ENCODE measurements at places on chromosomes 13 and 19.

- no peak for DNase-seq
Observed at GRCh38 chr19:14412324-14412995, 6.7 kb downstream of the DDX39A start.

GRCh38 chr19:47573071-47574026 is at the start of gene ZNF541:
TSS of gene ZNF541 (minus strand) at chr19:47573148. CDS start at chr19:47555856, 17,292 bp downstream.
- no peak for DNase-seq

GRCh38 chr19:47028195-47028601 is 8.6 kb downstream of the NPAS1 start:
- DNase-seq: no peak

DNA sequence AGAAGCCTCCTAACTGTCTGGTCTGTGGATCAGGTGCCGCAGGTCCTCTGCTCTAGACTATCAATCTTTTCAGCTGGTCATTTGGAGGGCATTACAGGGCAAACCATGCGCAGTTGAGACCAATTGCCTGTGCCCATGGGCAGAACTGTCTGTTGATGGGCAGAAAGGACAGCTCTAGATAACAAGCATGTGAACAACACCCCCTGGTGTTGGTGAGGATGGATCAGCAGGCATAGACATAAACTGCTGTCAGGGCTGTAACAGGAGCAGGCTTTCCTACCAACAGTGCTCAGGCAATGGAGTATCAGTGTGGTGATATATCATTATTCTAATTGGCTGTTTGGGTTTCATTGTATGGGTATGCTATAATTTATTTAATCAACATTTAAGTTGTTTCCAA is 104.7 kb upstream of the KL start:
- peak; percentile 11 for DNase-seq

DNA sequence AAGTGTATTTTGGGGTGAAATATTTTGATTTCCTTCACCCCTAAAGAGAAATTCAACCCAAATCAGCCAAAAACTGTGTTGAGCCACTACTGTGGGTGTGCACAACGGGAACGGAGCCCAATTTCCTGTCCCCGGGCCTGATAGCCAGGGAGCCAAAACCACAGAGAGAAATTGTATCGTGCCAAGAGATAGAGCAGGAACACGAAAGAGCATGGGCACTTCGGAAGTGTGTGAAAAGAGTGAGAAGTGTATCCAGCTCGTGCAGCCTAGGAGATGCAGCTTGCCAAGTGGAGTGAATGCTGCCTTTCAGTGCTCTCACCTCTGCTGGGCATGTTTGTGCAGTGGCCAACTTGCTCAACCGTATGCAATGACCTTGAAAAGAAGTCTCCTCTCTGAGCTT is 19.4 kb upstream of the PLEKHF1 start:
- no peak for DNase-seq

DNA sequence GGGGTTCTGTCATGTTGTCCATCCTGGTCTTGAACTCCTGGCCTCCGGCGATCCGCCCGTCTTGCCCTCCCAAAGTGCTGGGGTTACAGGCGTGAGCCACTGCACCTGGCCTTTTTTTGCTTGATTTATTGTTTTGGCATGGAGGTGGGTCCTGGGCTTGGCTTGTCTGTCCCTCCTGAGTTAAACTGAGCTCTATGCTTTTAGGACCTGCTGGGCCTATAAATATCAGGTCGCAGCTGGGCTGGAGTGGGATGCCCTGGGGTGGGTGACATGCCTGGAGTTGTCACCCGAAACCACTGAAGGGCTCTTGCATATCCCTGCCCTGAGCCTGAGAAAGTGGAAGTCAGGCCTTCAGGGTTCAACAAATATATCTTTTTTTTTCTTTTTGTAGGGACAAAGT is 5.5 kb downstream of the ARRDC5 start:
- DNase-seq: no peak

- no peak for DNase-seq
Observed at GRCh38 chr13:85529218-85529594, 270.0 kb downstream of the SLITRK6 start.

- peak; percentile 0 for DNase-seq
Observed at GRCh38 chr19:1181606-1182005, 7.5 kb upstream of the SBNO2 start.

GRCh38 chr19:55554302-55554701 is 9.0 kb upstream of the SBK3 start:
- no peak for DNase-seq

GRCh38 chr13:60869941-60870613 is 473.1 kb downstream of the TDRD3 start:
- no peak for DNase-seq

DNA sequence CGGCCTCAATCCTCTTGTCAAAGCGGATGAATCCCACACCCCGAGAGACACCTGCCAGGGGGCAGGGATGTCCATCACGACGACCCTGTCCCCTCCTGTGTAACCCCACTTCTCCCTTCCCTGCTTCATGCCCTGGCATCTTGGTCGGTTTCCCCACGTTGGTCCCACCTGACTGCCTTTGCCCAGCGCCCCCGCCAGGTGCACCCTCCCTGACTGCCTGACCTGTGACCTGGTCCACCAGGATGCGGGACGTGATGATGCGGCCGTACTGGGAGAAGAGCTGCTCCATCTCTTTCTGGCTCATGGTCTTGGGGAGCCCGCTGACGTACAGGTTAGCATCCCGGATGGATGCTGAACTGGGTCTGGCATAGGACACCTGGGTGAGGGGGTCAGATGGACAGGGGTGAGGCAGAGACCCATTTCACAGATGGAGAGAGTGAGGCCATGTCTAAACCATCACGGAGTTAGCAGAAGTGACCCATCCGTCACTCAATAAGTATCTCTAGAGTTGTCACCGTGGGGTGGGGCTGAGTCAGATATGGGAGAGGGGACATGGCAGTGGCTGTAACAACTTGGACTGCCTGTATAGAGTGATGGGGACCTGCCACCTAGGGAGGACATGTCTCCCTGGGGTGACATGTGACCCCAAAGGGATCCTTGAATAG is 22.5 kb downstream of the ELAVL3 start:
- DNase-seq: no peak

- no peak for DNase-seq
Observed at GRCh38 chr13:32323912-32324311, 8.6 kb downstream of the BRCA2 start.

DNA sequence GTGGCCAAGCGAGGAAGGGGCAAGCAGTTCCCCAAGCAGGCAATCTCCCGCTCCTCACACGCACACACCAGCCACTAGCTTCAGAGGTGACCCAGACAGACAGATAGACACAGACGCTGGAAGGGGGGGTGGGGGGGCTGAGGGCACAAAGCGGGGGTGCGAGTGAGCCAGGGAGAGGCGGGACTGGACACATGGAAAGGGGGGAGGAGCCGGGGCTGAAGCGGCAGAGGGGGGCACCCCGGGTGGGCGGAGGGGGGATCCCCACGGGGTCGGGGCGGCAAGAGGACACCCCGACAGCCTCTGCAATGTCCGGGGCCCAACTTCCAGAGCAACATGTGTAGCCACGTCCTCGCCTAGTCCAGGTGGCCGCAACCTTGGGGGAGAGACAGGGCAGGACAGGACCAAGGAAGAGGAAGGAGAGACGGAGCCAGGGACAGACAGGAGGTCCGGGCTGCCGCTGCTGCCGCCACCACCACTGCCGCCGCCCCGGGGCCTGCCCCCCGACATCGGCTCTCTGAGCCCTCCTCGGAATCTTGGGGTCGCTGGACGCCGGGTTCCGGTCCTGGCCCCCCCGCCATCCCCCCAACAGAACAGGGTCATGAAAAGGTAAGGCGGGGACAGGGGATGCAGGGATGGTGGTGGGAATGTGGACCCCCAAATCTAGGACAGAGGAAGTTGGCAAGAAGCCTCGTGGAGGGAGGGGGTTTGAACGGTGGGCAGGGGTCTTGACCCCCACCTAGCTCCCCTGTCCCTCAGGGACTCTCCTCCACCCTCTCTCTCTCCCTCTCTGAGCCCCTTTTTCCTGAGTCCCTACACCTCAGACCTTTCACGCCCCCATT is 1.1 kb downstream of the GRIN2D start:
- DNase-seq: no peak

GRCh38 chr19:16244091-16244490 is 46.4 kb downstream of the AP1M1 start:
- no peak for DNase-seq

- DNase-seq: no peak
Observed at GRCh38 chr13:30253830-30254229, 53.5 kb downstream of the KATNAL1 start.

DNA sequence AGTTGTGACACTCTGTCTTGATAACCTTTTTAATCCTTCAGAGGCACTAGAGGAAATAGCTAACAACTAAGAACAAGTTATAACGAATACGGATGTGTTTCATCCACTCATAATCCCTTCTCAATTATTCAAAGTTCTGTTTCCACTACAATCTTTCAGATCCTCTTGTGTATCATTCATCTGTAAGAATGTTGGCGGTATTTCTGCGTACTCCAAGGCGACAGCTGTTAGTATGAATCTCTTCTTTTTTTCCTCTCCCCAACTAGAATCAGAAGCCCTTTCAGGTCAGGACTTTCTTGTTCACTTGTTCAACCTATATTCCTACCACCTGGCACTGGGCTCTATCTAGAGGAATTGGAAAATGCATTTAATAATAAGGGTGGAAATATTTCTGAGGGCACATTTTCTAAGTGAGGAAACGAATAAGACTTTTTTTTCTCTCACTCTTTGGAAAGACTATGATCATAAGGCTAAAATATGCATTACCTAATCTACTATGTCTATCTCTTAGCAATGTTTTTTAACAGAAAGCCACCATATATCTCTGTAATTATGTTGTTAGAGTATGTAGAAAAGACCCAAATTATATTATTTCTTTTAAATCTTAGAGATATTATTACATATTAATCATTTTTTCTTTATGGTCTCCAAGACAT is 492.9 kb downstream of the PCDH20 start:
- no peak for DNase-seq

DNA sequence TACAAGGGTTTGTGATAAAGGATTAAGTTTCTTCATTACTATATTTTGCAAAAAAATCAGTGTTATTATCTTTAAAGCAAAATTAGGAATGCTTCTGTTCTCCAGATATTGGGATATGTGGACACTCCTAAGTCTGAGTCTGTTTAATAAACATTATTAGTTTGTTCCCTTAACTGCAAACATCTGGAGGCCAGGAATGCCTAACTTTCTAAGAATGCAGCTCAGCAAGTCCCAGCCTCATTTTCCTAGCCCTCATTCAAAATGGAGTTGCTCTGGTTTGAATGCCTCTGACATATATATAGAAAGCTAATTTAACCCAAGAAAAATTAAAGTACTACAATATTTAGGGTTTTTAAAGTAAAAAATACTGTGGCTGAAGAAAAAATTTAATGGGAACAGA is 33.6 kb upstream of the EDNRB start:
- DNase-seq: no peak

- DNase-seq: no peak
Observed at GRCh38 chr13:45737571-45738017, 35.5 kb downstream of the CBY2 start.

GRCh38 chr19:51807111-51807701 is 12.2 kb downstream of the FPR3 start:
- no peak for DNase-seq

DNA sequence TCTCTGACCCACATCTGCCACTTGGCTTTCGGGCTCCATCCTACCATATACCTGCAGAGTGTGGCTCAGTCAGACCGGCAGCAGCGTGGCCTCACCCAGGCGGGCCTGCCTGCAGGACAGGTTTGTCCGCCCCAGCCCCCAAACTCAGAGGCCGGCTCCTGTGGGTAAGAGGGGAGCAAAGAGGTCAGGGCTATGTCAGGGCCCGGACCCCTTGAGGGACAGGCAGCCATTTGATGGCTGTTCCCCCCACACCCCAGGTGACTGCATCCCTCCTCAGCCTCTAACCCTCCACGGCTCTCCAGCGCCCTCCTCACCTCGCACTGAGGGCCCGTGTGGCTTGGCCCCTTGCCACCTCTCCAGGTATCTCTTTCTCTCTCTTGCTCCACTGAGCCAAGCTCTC is 12.3 kb upstream of the ZBTB32 start:
- no peak for DNase-seq

DNA sequence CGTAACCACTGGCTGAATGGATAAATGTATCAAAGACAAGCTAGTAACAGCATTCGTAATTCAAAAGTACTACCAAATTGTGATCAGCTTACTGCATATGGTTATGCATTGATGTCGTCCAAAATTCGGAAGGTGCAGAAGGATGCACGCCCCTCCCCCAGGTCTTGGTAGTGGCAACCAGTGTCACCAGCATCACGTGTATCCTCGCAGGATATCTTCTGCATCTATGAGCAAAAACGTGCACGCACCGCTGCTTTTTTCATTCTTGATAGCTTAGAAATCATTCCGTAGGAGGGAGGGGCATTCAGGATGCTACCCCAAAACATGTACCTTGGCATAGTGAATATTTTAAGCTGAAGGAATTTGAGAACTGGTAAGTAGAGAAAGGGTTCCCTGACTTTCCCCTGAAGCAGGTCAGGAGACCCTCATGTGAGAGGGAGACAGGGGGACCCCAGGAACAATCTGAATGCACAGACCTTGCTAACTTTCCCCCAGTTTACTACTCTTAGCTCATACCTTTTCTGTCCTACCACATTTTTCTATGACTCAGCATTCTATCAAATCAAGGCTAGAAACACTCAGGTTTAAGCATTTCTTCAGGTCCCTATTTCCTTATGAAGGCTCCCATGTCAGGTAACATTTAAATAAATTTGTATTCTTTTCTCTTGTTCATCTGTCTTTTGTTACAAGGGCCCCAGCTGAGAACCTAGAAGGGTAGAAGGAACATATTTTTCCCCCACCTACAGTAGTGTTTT is 61.2 kb upstream of the TM9SF2 start:
- no peak for DNase-seq

- no peak for DNase-seq
Observed at GRCh38 chr13:24670961-24671381, 9.2 kb upstream of the ATP12A start.

GRCh38 chr13:112506046-112506445 is 81.9 kb downstream of the TUBGCP3 start:
- no peak for DNase-seq

DNA sequence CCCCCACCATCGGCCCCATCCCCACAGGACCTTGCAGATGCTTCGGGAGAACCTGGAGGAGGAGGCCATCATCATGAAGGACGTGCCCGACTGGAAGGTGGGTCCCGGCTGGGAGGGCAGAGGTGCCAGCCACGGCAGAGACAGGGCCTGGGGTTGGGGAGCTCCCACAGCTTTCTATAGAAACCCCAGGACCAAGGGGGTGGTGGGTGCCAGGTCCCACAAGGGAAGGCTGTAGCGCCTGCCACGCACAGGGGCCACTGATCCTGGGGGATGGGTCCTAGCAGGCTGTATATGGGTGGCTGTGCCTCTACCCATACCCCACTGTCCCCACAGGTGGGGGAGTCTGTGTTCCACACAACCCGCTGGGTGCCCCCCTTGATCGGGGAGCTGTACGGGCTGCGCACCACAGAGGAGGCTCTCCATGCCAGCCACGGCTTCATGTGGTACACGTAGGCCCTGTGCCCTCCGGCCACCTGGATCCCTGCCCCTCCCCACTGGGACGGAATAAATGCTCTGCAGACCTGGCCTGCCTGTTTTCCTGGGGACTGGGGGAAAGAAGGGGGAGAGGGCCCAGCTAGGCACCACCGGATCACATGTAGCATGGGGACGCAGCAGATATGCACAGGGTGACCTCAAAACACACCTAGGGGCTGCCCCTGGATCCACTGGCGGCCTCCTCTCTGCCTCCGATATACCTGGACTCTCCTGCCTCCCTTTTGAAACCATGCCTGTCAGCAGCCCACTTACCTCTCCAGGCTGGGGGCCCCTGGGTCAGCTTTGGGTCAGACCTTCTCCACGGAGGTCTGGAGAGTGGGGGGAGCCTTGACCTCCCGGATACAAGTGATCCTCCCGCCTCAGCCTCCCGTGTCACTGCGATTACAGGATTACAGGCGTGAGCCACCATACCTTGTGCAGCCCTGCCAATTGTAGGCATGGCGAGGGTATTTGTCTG is 761 bp upstream of the YJEFN3 start:
- DNase-seq: no peak

- no peak for DNase-seq
Observed at GRCh38 chr13:31670831-31671617, 68.3 kb upstream of the RXFP2 start.
